ENCODE measurements at places on chromosomes 2 and 18.

- no peak for DNase-seq
Measured at GRCh38 chr18:50280707-50281294, 522 bp downstream of the MBD1 start.

GRCh38 chr2:112482309-112483041 lies 519 bp downstream of the TTL start:
- DNase-seq = peak; percentile 43

DNA sequence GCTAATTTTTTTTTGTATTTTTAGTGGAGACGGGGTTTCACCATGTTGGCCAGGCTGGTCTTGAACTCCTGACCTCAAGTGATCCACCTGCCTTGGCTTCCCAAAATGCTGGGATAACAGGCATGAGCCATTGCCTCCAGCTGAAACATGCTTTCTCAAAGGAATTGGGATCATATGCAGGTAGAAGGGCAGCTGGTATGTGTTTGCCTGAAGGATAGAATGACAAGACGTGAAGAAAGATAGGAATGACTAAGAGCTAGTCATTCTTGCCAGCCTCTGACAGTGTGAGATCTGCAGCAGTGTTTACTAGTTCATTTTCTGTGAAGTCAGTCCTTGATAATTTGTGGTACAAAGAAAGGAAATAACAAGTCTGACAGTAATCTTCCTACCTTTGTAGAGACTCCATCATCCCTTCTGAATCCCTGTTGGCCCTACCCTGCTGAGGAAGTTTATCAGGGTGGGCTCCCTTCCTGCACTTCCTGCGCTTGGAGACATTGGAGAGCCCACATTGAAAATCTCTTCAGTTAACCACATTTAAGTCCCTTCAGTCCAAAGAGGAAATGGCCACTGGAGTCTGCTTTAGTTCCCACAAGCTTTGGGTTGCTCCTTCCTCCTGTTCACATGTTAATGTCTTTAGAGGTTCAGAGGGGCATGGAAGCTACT lies 14.7 kb downstream of the CFLAR start:
- no peak for DNase-seq

- no peak for DNase-seq
Measured at GRCh38 chr18:23053776-23054457, 81.4 kb upstream of the CABLES1 start.

GRCh38 chr2:8456151-8457091 lies 225.4 kb upstream of the ID2 start:
- DNase-seq = peak; percentile 55

DNA sequence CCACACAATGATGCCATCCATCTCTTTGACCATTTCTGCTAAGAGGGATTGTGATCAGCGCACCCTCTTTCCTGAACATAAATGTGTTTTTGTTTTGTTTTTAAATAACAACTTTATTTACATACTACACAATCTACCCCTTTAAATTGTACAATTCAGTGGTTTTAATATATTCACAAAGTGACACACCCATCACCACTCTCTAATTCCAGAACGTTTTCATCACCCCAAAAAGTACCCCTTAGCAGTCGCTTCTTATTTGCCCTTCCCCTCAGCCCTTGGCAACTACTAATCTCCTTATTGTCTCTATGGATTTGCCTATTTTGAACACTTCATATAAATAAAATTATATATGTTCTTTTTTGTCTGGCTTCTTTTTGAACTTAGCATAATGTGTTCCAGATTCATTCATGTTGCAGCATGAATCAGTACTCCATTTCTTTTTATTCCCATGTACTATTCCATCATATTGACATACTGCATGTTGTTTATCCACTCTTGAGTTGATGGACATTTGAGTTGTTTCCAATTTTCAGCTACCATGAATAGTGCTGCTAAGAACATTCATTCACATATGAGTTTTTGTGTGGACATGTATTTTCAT lies 150.9 kb upstream of the NABP1 start:
- DNase-seq = no peak
